NCI-H510A treated with DMSO at 0.1 percent for 48 hours (cell line): ENCODE measurements at places on chromosomes 5 and 9.
A peak's percentile ranks its signal among the peaks of the same experiment; 100 is the strongest.

DNA sequence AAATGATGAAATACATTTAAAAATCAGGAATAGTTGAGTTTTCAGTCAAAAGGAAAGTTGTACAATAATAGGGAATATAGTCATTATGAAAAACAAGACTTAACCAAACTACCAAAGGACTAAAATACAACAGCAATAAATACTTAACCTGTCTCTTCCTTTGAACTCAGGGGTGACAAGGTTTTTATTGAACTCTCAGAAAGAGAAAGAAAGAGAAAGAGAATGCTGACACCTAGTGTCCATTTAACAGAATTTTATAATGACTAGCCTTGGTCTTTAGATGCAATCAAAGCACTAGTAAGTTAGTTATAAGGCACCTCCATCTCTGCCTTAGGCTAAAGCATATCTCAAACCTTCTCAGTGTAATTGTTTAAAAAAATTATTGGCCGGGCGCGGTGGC, 47.5 kb downstream of the UIMC1 start:
- DNase-seq: peak; percentile 85

GRCh38 chr5:40682154-40683017, 2.7 kb downstream of the PTGER4 start:
- DNase-seq: no peak

DNA sequence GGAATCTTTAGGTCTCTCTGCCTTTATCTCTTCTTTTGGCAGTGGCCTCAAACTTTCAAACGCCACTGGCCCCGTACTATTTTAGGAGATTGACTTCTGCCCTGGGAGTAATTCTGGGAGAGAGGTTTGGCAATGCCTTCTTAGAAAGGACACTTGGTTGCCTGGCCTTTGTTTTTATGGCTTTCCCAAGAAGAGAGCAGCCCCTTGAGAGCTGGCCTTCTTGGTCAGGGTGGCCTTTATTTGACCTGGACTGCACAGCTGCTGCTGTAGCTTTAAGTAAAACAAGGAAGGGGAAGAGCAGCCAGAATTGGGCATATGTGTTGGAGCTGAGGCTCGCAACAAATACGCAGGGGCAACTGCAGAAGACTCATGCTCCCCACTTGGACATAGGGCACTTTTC, 60.8 kb downstream of the PTPN3 start:
- DNase-seq: no peak

- DNase-seq: peak; percentile 40
Measured at GRCh38 chr5:157855404-157855994, 3.4 kb downstream of the CLINT1 start.

DNA sequence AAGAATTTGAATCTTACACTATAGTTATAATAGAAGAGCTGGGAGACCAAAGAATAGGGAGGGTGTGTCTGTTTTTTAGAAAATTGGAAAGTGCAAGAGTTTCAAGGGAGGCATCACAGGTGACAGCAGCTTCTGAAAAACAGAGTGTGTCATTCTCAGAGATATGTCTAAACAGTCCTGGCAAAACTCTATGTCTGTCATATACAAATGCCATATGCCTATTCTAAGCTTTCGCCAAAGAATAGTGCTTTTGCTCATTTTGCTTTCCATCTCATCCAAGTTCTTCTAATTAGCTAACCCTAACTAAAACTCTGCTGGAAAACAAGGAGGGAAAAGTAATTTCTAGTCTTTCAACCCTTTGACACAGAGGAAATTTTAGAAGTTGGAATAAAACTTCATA, 388.0 kb upstream of the TYRP1 start:
- DNase-seq: no peak

DNA sequence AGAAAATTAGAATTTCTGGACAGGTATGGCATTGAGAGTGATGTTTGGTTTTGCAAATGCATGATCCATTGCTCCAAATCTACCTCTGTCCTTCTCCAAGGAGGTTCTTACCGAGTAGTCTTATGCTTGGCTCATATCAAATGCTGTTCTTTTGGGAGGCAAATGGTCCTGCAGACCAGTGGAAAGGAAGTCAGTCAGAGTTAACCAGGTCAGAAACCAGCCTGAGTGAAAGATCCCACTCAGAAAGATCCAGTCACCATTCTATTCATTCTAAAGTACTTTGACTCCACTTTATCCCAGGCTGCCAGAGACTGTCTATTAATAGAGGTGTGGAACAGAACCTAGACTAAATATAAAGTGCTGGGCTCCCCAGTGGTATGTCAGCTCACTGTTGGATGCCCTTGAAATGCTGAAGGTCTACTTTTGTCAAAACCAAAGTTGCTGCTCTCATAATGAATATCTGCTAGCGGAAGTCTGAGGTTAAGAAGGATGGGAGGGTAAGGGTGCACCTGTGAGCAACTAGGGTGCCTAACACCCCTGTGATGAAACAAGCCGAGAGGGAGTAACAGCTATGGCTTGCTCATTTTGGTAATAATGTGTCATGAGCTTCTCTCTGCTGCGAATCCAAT, 302.2 kb downstream of the ZNF608 start:
- no peak for DNase-seq

DNA sequence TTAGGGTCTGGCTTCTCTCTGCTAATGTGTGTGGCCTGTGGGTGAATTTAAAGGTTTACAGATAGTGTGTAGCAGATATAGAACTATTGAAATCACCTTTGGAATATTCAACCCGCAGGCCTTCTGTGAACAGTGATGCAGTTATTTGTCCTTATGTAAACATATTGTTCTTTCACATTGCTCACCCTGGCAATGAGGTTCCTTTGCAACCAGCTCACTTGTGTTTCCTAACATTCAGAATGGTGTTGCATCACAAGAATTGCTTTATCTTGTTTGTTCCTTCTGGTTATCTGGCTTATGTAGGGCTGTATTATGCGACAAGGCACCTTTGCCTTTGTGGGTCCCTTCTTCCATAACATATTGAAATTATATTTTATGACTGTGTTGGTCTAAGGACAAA, 370.3 kb downstream of the NNT start:
- no peak for DNase-seq

- DNase-seq: no peak
Measured at GRCh38 chr5:141914199-141914743, 9.4 kb upstream of the DELE1 start.

DNA sequence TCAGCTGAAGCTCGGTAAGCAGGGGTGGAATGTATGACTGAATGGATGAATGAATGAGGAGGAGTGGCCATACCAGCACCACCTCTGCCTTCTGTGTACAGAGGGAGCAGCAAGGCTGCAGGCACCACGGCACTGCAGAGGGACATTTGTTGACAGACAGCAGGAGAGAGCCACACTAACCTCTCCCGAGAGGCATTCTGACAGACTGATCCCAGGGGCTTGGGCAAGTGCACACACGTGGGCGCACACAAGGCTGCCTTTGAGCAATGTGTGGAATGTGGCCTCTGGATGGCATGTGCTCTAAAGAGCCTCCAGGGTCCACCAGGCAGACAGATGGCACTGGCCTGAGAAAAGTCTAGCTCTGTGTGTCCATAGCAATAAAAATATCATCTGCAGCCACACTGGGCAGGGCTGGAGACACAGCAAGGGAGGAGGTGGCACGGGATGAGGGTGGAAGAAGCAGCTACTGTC, 111.8 kb downstream of the ACTL7B start:
- DNase-seq: no peak

DNA sequence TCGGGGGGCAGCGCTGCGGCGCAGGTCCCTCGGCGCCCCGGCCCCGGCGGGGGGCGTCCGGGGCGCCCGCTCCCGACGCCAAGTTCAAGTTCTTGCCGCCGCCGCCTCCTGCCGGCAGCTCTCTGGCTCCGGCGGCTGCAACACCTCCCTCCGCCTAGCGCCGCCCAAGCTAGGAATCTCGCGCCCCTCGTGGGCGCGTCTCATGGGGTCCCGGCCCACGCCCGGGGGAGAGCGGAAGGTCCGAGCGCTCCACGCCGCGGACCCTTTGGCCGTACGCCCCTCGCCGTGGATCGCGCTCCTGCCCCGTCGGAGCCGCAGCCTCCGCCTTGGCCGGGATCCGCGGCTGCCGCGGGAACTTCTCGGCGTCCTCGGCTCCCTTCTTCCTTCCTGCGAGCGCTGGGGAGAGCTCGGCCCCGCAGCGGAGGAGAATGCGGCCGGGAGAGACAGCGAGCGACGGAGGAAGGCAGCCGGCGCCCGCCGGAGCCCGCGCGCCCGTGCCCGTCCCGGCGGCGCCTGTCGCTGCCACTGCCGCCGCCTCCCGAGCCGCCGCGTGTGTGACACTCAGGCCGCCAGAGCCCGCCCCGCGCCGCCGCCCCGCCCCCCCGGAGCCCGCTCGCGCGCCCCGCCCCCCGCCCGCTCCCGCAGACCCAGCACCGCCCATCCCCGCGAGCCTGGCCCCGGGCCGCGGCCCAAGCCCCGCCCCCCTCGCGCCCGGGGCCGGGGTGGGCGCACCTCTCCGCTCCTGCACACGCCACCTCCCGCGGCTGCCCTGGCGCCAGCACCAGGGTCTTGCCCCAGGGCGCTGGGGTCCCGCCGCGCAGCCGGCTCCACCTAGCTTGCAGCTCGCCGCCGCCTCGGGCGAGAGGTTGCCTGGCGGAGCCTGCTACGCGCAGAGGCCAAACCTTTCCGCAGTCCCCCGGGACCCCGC, at the start of gene SHB:
Gene SHB, minus strand, starts transcription at position 527 of the 928 bp plus-strand sequence. CDS start 582 bp downstream, outside the sequence.
- peak; percentile 57 for DNase-seq

GRCh38 chr9:121924700-121925099, 168.4 kb downstream of the TTLL11 start:
- DNase-seq: no peak

- DNase-seq: no peak
Measured at GRCh38 chr9:137138722-137139467, at the start of gene GRIN1. TSS of gene GRIN1 (plus strand) at chr9:137139154. CDS start at chr9:137139487, 333 bp downstream.

DNA sequence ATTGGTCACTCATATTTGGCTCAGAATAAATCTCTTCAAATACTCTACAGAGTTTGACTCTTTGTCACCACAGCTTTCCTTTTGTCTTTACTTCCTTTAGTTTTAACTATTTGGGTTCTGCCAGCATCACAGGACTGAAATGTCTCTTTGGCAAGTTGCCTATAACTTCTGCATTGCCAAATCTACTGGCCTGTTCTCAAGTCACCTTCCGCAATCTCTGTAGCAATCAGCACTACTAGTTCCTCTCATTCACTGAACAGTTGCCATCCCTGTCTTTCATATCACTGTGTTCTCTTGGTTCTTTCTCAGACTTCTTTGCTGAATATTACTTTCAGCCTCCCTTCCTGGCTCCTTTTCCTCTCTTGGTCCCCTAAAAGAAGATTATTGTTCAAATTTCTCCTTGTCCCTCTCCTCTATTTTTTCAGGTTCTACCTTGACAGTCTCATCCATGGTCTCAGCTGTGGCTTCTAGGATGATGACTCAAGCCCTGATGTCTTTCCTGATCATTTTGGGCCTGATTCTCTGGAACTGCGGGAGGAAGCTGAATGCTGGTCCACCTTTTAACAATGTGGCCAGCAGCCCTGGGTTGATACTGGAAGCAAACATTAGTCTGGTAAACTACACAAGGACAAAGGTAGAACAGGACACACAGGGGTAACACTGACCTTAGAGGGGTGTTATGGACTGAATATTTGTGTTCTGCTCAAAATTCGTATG, 44.0 kb upstream of the LIFR start:
- no peak for DNase-seq

DNA sequence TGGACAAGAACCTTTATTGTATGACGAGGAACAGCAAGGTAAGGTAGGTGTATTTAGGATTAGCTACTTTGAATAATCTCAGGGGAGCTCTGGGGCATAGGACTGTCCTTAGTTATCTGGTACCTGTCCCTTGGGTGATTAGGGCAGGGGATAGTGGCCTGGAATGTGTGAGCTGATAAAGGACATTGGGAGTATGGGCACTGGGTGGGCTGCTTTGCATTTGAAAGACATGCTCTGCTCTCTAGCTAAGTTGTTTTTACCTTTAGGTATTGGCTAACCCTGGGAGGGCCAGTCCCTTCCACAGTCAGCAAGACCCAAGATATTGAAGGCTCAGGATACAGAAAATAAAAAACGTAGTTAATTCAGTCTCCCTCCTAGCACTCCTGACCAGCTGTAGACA, 282.8 kb upstream of the C9orf72 start:
- DNase-seq: no peak

GRCh38 chr9:83472221-83472665, 66.0 kb downstream of the FRMD3 start:
- no peak for DNase-seq

- DNase-seq: no peak
Measured at GRCh38 chr9:77808751-77809081, 160.6 kb upstream of the GNA14 start.

- no peak for DNase-seq
Measured at GRCh38 chr5:156460471-156460870, 133.5 kb downstream of the SGCD start.

- DNase-seq: no peak
Measured at GRCh38 chr5:33261747-33262146, 179.0 kb upstream of the TARS1 start.

DNA sequence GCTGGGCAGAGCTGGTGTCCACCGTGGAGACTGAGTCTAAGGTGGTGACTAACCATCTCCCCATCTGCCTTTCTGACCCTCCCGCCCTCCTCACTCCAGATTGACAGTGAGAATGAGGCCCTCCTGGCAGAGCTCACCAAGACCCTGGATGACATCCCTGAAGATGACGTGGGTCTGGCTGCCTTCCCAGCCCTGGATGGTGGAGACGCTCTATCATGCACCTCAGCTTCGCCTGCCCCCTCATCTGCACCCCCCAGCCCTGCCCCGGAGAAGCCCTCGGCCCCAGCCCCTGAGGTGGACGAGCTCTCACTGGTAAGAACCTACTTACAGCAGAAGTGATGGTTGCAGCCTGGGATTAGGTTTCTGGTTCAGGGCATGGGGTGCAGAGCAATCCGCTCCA, 96.5 kb downstream of the PPARGC1B start:
- no peak for DNase-seq

DNA sequence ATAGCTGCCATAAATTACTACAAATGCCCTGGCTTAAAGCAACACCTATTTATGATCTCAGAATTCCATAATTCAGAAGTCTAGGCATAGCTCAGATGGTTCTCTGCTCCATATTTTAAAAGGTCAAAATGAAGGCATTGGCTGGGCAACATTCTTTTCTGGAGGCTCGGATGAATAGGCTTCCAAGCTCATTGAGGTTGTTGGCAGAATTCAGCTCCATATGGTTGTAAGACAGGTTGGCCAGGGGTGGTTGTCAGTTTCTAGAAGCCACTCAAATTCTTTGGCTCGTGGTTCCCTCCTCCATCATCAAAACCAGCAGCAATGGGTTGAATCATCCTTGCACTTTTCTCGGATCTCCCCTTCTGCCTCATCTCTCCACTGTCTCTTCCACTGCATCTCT, 49.4 kb downstream of the TGFBR1 start:
- DNase-seq: no peak

GRCh38 chr5:143093452-143094086, 309.9 kb downstream of the NR3C1 start:
- DNase-seq: no peak

DNA sequence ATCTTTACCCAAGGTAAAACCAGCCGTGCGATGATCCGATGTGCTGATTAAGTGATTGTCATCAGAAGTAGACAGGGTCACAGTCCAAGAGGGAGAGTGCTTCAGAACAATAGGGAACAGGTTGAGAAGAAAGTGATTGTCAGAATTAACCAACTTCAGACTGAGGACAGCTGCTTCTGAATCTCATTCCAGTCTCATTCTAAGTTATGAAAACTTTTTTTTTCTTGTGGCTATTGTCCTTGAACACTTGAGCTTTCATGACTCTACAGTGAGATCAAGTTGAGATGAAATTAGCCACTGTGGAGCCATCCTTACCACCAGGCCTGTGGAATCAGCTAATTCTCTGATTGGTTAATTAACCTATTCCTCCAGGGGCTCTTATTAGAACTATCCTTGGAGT, 159.9 kb upstream of the WWC1 start:
- no peak for DNase-seq

GRCh38 chr9:128845186-128845931, 15.8 kb upstream of the SPOUT1 start:
- peak; percentile 94 for DNase-seq

- DNase-seq: no peak
Measured at GRCh38 chr9:121700832-121701419, 49.5 kb downstream of the DAB2IP start.
